Cardiac septum (tissue), 1 donor: ENCODE measurements at places on chromosomes 1 and 21. TPM values are rescaled to one million over a fixed set of nuclear protein-coding genes. Genes with fewer than 3 reads are reported as not detected.

Gene NR5A2
- total RNA-seq, result 0.89 TPM

Gene EPHB2
- total RNA-seq, result 0.81 TPM

Gene CRP
- not detected for total RNA-seq

Gene OR2L13
- not detected for total RNA-seq

Gene IL20
- not detected for total RNA-seq

GRCh38 chr1:91749788-91750231 is 136.1 kb downstream of the TGFBR3 start:
- peak; percentile 53 for DNase-seq

GRCh38 chr1:43038232-43038935 is 79.7 kb upstream of the SLC2A1 start:
- DNase-seq, result no peak

DNA sequence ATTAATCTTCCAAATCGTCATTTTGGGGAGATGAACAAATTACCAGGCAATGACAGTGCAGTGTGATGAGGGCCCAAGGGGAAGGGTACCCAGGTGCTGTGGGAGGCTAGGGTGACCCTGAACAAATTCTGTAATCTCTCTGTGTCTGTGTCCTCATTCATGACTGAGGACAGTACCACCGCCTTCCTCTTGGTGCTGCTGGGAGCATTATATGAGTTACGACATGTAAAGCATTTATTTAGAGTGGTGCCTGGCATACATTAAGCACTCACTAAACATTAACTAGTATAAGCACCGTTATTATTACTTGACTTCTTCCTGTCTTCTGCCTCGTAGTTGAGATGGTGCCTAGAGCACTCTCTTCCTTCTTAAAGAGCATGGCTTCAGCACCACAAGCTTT is 468.2 kb upstream of the VAMP3 start:
- no peak for DNase-seq

- DNase-seq, result no peak
Measured at GRCh38 chr1:164560556-164560955, 1.6 kb downstream of the PBX1 start.

DNA sequence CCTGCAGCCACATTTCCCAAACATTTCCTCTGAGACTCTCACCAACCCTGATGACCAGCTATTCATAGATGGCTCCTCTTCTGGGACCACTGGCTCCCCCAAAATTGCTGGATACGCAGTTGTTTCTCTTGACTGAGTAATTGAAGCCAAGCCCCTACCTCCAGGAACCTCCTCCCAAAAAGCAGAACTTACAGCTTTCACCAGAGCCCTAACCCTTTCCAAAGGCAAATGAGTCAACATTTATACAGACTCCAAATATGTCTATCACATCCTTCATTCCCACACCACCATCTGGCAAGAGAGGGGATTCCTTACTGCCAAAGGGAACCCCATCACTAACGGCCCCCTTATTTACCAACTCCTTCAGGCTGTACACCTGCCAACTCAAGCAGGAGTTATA is 20.3 kb upstream of the CA6 start:
- DNase-seq, result no peak

DNA sequence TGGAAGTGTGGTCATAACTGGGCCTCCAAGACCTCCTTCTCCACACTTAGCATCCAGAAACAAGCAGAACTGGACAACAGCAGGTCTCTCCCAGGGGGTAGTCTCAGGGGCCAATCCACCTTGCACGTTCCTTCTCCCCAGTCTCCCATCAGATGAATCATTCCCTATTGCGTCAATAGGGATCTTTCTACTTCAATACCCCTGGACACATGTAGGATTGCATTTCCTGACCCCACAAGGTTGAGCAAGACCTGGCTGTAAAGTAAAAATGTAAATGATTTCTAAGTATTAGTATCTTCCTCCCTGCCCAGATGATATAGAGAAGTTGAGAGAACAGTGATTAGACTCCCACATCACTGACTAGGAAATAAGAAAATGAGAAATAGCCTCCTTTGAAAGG is 224.5 kb upstream of the CSF3R start:
- DNase-seq, result no peak

DNA sequence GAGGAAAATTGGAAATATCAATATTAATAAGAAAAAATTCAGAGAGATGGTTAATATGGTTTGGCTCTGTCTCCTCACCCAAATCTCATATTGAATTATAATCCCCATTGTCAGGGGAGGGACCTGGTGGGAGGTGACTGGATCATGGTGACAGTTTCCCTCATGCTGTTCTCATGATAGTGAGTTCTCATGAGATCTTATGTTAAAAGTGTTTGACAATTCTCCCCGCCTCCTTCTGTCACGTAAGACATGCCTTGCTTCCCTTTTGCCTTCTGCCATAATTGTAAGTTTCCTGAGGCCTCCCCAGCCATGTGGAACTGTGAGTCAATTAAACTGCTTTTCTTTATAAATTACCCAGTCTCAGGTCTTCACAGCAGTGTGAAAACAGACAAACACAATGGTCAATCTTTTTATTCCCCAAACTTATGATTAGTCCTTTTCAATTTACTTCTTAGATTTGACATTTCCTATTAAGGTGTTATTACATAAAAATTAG is 11.0 kb downstream of the EGLN1 start:
- DNase-seq, result no peak

GRCh38 chr21:22725436-22725835 is 1727.2 kb downstream of the NCAM2 start:
- no peak for DNase-seq

GRCh38 chr1:200384818-200385390 is 24.9 kb downstream of the ZNF281 start:
- DNase-seq, result no peak

DNA sequence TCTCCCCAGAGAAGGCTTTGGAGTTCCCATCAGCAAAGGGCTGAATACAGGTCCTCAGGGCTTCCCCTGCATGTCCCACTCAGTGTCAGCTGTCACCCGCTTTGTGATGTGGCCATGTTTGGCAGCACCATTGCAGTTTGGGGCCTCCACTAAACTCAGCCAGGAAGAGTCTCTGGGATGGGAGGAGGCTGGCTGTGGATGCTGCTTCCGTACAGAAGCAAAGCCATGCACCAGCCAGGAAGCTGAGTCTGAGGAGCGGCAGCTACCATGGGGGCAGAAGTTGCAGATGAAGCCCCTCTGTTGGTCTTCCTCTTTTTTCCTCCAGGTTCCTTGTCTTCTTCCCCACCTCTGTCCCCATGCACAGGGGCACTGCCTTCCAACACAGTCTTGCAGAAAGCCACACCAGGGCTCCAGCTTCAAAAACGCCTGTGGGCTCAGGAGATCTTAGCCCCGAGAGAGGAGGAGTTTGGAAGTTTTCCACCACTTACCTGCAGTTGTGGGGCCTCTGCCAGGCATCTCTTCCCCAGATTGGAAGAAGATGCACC is 416.8 kb downstream of the NPHP4 start:
- no peak for DNase-seq

DNA sequence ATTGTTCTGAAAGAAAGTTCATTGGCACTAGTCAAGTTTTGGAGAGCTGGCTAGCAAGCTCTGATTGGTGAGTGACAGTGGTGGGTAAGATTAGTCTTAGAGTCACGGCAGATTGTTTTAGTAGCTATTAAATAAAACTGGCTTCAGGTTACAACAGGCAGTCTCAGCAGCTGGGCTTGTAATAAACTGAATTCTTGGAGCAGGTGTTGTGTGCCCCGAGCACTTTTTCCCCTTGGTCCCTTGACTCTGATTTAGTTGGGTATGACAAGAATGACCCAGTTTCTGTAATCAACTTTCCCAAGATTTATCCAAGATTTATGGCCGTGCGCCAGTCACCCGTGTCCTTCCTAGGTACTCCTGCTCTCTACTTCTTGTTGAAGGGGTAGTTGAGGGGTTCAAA is 40.2 kb downstream of the TBCE start:
- DNase-seq, result no peak

DNA sequence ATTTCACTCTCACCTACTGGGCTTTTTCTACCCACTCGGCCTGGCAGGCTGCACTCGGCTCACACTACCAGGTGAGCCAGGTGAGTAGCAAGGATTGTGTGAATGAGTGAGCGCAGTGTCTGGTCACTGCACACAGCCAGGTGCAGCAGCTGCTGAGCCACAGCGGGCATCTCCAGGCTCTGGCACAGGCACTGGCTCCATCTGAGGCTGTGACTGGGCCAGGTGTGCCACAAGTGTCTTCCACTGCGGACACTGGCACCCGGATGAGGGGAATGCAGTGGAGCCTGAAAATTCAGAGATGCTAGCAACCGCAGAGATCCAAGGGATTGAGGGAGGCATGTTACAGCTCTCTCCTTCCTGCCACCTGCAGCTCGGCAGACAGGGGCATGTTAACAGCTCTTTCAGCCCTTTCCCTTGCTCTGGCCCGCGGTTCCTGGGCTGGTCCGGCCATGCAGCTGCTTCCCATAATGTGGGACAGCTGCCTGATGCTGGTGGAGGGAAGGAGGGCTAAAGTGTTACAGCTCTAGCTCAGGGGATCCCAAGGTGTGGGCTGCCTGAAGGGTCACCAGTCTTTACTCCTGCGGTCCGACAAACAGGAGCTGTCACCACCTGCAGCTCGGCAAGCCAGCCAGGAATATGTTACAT is 1038.3 kb downstream of the AMY1C start:
- no peak for DNase-seq

GRCh38 chr1:171185091-171185490 is at the start of gene FMO2:
TSS of gene FMO2 (plus strand) at chr1:171185300. CDS start at chr1:171185714, 414 bp downstream.
- no peak for DNase-seq

DNA sequence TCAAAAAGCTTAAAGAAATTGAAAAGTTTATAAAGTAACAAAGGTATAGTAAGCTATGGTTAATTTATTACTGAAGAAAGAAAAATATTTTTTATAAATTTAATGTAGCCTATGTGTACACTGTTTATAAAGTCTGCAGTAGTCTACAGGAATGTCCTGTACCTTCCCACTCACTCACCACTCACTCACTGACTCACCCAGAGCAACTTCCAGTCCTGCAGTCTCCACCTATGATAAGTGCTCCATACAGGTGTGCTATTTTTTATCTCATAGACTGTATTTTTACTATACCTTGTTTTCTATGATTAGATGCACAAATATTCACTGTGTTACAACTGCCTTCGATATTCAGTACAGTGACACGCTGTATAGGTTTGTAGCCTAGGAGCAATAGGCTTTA is 106.6 kb downstream of the NR5A2 start:
- DNase-seq, result no peak

DNA sequence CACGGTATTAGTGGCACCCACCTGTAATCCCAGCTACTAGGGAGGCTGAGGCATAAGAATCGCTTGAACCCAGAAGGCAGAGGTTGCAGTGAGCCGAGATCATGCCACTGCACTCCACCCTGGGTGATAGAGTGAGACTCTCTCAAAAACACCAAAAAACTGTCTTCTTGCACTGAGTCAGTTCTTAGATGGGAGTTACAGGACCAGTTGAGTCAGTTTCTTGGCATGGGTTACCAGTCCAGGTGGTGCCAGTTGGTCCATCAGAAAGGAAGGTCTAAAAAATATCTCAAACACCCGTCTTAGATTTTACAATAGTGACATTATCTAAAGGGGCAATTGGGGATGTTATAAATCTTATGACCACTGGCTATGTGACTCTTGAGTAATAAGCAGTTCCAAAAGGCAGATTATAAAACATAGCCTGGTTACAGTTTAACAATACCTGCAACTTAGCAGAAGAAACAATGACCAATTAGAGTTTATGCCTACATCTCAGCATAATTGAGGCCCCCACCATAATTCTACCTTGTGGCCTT is 206.9 kb upstream of the FGGY start:
- no peak for DNase-seq

DNA sequence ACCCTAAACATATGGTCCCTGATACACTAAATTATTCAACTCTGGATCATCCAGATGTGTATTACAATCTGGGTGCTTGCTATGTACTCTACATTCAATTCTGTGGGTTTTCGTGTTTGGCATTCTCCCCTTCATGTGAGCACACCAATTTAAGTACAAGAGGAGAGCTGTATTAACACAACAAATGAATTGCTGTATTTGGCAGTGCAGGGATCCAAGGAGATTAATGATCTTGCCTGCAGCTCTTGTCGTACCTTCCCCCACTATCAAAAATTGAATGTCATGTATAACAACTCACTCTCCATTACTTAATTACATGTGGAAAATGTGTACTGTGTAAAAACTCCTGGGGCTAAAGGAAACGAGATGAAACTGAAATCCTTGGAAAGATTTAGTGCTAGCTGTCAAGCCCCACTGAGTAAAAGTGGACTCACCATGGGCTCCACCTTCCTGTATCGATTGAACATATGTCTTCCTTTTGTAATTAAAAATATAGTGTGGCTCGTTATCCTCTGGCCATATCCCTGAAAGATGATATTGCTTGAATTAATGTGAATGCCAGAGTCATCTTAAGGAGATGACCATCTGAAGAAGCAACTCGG is 172.2 kb upstream of the L1TD1 start:
- DNase-seq, result no peak
